ENCODE measurements at places on chromosomes 1 and 21.

DNA sequence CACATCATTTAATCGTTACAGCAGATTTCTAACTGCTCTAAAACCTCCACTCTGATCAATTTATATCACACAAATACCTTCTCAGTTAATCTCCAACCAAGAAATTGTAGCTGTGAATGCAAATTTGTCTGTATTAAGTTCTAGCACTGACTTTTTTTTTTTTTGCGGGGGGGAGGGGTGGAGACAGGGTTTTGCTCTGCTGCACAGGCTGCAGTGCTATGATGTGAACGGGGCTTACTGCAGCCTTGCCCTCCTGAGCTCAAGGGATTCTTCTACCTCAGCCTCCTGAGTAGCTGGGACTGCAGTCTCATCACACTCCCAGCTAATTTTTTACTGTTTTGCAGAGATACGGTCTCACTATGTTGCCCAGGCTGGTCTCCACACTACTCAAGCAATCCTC is 163.6 kb downstream of the RERE start:
- no peak for DNase-seq

GRCh38 chr1:207805841-207806421 is 54.1 kb downstream of the CD46 start:
- DNase-seq, result no peak

- DNase-seq, result no peak
These were observed 8.5 kb downstream of the COLGALT2 start for GRCh38 chr1:184028854-184029623.

DNA sequence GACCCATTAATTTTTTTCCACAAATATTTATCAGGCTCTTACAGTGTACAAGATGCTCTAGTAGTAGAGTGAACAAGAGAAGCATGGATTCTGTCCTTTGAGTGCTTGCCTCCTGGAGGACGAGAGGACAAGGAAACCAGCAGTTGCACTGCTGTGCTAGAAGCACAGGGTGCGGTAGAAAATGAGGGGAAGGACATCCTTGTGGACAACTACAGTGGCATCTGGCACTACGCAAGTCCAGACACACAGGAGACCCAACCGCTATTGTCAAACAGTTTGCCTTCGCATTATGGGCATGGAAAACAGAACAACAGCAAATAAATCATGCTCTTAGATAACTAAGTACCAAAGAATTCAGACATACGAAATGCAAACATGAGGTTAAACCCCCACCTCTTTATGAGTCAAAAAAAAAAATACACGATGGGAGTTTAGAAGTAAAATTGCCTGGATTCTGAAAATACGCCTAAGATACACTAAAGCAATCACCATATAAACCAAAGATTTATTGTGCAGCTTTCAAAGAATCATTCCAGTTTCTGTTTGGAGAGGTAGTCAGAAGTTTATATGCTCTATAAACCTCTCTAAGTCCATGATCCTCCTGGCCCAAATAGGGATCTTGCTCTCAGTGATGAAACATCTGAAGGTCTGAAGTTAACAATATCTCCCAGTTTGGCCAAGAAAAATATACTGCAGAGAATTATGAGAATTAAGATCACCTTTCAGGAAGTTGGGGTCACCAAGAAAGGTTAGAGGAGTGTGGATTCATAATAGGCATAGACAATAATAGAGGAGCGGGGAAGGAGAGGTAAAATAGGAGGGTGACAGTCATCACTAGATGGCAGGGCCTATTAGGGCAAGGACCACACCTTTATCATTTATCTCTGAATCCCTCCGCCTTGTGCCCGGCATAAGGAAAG is 307.8 kb downstream of the NFIA start:
- DNase-seq, result no peak

- DNase-seq, result peak; percentile 64
These were observed 95.9 kb downstream of the KCNJ15 start for GRCh38 chr21:38352536-38353219.

GRCh38 chr1:14392161-14392858 is 206.2 kb upstream of the KAZN start:
- DNase-seq, result no peak

DNA sequence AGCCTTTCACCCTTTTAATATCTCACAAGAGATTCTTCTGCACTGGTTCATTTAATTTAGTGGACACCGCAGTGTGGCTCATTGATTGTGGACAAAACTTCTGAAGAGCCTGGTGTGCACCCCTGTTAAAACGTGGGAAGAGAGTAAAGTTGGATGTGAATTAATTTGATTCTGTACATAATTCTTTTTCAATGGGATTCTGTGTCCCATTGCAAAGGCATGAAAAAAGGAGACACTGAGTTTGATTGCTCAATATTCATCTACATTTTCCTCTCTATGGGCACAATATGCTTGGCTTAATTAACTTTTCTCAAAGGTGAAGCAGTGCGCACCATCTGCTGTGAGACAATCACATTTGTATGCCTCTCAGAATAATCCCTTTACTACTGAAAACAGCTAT is 95.1 kb downstream of the BARHL2 start:
- DNase-seq, result no peak

DNA sequence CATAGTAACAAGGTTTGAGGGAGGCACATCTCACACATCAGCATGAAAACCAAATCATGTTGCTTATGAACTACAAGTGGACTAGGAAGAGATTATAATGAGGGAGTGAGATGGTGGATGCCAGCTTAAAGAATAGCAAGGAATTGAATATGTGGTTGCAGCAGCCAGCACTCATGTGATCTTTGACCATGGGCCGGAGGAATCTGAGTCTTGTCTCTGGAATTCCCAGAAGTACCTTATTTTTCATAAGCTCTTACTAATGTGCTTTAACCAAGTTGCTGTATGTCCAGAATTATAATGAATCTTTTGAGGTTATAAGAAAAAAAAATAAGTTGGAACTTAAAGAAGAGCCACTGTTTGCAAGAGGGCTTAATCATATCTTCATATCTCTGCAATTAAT is 97.0 kb downstream of the DISP1 start:
- no peak for DNase-seq

DNA sequence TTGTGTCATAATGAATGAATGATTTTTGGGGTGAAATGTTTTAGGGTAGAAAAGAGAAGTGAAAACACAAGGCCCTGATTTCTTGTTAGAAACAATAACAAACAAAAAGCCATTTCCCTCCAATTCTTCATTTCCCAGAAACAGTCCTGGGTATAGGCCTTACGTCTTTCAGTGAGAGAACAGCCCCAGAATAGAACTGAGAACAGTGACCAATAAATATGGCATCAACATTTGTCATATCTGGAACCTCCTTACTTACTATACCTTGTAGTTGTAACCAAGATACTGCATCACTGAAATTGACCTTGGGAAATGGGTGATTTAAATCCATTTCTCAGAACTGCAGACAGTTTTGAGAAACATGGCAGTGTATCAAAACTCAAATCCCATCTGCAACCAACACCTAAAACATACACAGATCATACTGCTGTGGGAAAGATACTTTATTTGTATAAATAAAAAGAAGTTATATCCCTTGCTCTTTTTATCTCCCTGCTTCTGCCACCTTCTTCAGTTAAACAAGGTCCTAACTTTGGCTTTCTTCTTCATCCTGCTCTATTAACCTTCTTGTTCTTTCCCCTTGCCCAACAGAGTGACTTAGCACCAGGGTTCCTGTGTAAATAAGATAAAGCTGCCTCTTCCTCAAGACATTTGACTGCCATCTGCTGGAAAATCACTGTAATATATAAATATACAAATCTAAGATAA is 19.5 kb downstream of the XKR8 start:
- DNase-seq, result no peak

GRCh38 chr1:114833421-114833820 is 21.2 kb upstream of the SYCP1 start:
- DNase-seq, result no peak

GRCh38 chr1:31479811-31480210 is 66.8 kb downstream of the SERINC2 start:
- no peak for DNase-seq

DNA sequence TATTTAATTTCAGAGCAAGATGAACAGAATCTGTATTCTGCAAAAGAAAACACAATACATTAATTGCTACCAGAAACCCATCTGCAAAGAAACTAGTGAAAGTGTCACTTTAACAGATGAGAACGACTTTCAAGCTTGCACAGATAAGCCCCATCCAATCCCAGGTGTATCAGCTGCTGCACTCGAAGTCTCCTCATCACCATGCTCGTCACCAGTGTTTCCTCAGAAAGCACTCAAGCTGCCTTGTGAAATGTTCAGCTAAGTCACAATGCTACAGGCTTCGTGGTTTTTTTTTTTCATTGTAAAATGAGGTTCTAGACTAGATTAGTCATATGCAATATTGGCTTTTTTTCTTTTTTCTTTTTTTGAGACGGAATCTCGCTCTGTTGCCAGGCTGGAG is 3.3 kb upstream of the TOMM20 start:
- no peak for DNase-seq

DNA sequence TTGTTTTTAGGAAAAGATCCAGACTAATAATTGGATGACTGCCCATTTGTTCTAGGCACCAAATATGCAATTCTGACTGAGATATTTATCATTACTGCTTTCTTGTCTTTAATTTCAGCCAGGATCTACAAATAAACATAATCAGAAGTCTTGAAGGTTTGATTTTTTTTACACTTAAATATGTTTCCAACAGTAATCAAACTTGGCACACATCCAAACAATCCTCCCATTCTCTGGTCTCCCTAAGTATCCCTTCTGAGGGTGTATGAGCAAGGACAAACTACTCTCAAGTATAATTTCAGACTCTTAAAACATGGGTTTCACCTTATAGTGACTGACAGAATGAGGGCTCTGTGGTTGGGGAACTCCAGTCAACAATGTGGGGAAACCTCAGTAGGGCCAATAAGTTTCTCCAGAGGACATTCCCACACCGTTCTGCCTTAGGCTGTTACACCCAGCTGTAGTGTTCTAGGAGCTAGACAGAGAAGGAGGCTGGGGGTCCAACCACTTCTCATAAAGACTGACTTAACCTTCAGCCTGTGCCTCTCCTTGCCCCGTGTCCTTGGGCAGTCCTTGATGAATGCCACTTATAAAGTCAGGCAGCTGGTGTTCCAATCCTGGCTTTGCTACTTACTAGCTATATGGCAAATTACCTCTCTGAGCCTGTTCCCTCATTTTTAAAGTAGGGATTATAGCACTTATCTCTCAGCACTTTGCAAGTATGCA is 1.5 kb upstream of the PALMD start:
- no peak for DNase-seq

DNA sequence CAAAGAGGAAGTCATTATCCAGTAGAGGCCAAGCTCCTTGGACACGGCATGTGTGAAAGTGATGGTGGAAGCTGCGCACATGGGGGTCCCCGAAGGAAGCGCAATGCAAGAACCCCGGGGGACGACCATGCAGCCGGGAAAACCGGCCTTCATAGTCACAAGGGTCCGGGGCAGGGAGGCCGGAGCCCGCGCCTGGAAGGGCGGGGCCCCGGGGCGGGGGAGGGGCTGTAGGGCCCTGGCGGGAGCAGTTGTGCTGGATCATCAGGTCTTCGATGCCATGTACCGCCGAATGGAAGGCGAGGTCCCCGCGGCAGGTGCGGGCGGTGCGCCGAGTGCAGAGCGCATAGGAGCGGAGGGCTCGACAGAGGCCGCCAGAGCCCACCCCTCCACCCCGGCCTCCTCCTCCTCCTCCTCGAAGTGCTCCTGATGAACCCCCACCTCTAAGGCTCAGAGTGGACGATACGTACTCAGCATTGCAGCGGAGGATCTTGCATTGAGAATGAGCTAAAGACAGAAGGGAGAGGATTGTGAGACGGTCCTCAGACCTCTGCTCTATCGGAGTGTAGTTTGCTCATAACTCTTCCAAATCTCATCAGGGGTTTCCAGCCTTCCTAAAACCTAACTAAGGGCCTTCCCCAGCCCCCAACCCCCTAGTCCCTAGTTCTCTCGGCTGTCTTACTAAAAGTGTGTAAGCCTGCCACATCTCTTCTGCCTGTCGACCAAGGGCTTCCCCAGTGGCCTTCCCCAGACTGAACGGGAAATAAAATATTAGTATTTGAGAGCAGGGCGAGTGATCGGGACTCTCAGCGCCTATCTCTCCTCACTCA is 2.1 kb downstream of the HJV start:
- DNase-seq, result no peak

DNA sequence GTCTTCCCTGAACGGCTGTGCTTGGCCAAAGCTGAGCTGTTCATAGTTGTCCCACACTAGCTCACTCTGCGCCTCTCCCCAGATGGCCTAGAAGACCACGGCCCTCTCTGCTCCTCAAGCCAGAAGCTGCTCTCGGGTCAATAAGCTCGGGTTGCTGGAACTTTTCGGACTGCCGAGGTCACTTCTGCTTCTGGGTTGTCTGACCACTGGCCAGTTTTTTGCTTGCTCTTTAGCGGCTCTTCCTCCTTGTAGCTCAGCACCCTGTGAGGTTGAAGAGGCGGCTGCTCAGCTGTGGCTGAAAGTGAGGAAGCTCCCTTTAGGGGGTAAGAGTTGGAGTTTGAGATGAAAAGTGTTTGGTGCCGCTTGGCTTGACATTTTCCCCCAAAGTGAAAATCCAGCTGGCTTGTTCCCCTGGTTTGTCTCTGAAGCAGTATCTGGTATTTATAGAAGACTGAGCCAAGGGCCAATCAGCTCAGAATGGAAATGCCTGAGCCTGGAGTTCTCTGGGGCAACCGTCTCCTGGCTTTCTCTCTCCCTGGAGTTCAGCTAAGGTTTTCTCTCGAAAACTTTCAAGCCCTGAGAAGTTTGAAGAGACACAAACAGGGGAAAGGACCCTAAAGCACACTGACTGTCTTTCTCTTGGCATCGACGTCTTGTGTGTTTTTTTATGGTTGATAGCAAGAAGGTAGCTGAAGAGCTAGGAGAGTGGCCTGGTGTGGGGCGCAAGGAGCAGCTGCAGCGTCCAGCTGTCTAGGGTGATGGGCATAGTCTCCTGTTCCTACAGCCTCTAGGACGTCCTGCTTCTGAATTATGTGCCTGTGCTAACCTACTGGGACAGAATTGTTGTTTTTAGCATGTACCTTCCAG is 72.0 kb downstream of the SYT6 start:
- DNase-seq, result no peak

GRCh38 chr1:61300899-61301298 is 218.5 kb downstream of the NFIA start:
- DNase-seq, result no peak

GRCh38 chr1:197677752-197678295 is 97.5 kb downstream of the DENND1B start:
- DNase-seq, result no peak

DNA sequence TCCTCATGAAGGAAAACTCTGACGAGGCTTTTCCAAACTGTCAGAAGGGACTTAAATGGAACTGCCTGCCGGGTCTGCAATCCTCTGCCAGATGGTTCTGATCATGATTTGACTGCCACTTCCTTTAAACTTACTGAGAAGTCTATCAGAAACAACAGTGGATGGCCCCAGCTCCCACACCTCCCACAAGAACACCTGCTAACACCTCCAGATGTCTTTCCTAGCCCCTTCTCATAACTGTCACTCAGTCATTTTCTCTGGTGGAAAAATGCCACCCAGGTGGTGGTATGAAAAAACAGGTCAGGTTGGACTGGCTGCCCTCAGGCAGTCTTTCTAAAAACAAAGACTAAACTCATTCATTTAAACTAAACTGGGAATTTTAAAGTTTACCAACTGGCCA is 66.7 kb upstream of the ABCD3 start:
- no peak for DNase-seq
